ELF-1 (cell line): ENCODE measurements at places on chromosomes 11 and 22.

- no peak for DNase-seq
Observed at GRCh38 chr11:8025816-8026215, 38.7 kb downstream of the EIF3F start.

DNA sequence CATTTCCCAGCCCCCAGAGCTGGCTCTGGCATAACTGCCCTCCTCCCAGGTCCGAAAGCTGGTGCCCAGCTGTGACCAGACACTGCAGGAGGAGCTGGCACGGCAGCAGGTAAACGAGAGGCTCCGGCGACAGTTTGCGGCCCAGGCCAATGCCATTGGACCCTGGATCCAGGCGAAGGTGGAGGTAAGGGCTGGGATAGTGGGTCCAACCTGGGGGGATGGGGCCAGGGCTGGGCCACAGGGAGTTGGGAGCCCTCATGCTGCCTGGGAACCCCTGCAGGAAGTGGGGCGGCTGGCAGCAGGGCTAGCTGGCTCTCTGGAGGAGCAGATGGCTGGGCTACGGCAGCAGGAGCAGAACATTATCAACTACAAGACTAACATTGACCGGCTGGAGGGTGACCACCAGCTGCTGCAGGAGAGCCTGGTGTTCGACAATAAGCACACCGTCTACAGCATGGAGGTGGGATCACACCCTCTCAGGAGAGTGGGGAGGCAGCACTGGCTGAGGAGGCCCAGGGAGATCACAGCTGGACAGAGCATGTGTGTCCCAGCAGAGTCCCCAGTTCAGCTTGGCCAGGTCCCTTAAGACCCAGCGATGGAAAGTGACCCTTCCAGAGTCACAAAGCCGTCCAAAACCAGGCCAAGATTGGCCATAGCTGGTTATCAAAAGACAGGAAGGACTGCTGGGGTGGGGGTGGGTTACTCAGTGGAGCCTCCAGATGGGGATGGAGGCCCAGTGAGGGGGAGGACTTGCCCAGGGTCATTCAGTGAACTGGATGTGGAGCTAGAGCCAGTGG, 7.0 kb downstream of the CTSF start:
- DNase-seq, result no peak

GRCh38 chr22:24599514-24599913, 3.5 kb upstream of the GGT1 start:
- no peak for DNase-seq

- no peak for DNase-seq
Observed at GRCh38 chr11:130212431-130212961, 52.9 kb downstream of the ST14 start.

- DNase-seq, result no peak
Observed at GRCh38 chr22:20531154-20531403, 23.7 kb downstream of the MED15 start.

- peak; percentile 47 for DNase-seq
Observed at GRCh38 chr11:102615077-102615893, 9.8 kb downstream of the MMP20 start.

- no peak for DNase-seq
Observed at GRCh38 chr22:32518848-32519247, 44.2 kb downstream of the FBXO7 start.

- no peak for DNase-seq
Observed at GRCh38 chr11:108495326-108495725, 2.9 kb downstream of the POGLUT3 start.

- no peak for DNase-seq
Observed at GRCh38 chr11:125270711-125271110, 106.2 kb downstream of the PKNOX2 start.

- DNase-seq, result peak; percentile 56
Observed at GRCh38 chr11:57641011-57641807, 8.5 kb downstream of the YPEL4 start.

- no peak for DNase-seq
Observed at GRCh38 chr11:34207487-34208180, 102.2 kb downstream of the NAT10 start.

DNA sequence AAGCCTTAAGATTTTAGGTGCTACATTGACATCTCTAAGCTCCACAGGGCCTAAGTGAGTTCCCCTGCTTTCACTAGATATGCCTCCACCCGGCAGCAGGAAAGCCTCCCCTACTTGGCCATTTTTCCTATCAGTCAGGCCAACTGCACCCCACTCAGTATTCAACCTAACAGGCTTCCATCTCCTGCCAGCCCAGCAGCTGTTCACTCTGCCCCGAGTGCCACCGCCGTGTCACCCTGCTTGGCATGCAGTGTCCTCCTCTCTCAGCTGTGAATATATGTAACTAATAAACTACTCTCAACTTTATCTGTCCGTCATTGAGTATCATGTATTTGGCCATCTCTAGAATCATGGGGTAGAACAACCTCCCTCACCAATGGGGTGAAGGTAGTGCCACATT, 9.0 kb upstream of the OR6M1 start:
- no peak for DNase-seq

GRCh38 chr11:12269104-12269441, 108.3 kb upstream of the PARVA start:
- peak; percentile 73 for DNase-seq

DNA sequence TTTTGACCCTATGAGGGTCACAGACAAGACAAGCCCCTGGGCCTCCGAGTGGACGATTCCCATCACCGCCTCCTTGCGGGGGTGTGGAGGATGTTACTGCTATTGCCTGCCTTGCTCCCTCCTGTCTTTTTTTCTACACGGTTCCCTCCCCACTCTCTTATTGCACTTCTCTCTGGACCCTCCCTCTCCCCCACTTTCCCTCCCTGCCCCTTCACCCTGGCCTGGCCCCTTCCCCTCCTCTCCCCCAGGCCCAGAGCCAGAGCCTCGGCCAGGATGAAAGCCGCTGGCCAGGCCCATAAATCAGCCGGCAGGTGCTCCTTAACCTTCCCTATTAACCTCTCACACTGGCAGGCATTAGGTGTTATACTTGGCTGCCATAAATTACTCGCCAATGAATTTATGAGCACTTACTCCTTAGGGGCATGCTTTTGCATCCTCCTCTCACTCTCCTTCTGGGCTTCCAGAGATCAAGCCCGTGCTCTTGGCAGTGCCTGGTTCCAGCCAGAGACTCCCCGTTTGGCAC, 18.3 kb upstream of the ALX4 start:
- no peak for DNase-seq

DNA sequence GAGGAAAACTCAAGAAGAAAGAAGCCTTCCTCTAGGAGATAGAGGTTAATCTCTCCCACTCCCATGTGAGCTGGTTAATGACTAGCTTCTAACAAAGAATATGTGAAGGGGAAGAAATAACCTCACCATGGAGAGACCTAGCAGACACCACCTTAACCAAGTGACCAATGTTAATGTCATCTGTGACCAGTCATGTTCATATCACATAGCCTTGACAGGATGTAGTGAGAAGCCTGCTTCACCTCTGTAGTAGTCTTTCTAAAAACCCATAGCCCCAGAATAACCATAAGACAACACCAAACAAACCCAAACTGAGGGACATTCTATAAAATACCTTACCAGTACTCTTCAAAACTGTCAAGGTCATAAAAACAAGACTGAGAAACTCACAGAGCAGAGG, 21.5 kb upstream of the POU2AF1 start:
- DNase-seq, result no peak

GRCh38 chr11:120529911-120530310, 18.4 kb downstream of the GRIK4 start:
- DNase-seq, result no peak

DNA sequence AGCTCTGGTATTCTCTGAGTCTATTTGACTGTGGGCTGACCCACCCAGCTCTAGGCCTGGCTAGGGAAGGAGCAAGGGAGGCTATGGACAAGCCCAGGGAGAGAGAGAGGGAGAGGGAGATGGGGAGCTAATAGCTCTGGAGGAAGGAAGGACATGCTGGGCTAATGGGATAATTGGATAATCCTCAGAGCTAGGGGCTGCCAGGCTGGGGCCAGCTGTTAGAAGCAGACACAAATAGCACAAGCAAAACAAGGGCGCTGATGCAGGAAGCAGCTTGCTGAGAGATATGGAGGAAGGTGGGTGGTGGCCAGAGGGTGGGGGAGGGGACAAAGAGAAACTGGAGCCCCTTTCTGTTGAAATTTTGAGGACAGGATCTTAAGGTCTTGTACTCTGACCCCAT, 23.2 kb downstream of the ADORA2A start:
- DNase-seq, result peak; percentile 52

DNA sequence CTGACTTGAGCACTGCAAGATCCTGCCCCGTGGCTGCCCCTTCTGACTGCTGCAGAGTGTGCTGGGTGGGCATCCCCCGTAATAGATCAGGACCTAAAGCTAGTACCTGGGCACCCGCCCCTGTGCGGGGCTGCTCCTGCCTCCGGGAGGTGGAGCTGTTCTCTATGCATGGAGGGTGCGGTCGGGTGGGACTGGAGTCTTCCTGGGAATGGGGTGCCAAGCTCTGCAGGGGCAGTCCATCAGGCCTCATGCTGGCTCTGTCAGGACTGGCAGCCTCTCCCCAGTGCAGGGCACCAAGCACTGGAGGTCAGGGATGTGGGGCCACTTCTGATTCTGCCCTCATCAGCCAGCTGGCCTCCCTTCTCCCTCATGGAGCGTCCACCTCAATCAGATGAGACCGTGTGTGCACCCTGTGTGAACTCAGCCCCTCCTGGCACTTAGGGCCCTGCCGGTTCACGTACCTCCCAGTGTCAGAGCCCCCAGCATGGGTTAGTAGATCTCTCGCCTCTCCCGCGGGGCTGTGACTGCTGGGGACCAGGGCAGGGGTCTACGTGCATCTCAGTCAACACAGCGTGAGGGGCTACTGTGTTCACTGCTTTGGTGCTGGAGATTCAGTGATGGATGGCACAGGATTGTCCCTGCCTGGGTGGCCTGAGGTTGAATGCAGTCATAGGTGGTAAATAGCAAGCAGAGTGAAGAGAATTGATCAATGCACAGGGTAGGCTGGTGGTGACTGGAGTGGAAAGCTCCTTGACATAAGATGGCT, 30.8 kb downstream of the MPPED1 start:
- no peak for DNase-seq

DNA sequence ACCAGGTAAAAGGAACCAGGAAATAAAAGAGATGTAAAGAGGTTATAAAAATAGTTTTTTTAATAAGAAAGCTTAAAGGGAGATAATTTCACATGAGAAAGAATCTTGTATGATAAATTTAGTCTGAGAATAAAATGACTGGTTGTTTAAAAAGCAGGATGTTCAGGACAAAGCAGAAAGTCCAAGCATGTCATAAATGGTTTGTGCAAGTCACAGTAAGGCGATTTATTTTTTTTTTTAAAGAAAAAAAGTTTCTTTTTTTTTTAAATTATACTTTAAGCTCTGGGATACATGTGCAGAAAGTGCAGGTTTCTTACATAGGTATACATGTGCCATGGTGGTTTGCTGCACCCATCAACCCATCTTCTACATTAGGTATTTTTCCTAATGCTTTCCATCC, 30.8 kb downstream of the GLYATL2 start:
- DNase-seq, result no peak

DNA sequence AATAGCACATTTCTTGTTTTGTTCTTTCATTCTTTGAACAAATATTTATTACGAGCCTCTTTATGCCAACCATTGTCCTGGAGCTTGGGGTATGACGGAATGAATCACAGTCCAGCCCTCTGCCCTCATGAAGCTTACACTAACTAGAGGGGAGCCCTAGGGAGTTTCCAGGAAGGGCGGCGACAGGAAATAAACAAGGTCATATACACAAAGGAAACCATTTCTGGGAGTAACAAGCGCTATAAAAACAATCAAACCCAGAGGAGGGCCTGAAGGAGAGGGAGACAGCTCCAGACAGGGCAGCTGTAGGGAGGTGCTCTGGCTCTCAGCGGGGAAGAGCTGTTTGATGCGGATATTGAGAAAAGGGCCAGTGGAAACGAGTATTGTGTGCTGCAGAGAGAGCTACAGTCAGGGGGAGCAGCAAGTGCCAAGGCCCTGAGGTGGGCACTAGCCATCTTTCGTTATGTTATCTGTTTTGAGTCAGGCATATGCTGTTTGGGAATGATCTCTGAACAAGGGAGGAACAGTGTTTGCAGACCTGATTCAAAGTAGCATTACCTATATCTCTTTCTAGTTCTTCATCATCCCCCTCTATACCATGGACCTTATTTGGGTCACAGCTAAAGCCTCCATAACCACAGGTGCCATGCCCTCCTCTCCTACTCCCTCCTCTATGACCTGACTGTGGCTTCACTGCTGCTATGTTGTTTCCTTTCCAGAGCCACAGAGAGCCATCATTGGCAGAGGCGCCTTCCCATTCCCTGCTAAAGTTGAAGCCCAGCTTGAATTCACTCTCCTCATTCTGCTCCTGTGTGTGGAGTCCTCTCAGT, 15.3 kb upstream of the ZBTB16 start:
- peak; percentile 23 for DNase-seq

DNA sequence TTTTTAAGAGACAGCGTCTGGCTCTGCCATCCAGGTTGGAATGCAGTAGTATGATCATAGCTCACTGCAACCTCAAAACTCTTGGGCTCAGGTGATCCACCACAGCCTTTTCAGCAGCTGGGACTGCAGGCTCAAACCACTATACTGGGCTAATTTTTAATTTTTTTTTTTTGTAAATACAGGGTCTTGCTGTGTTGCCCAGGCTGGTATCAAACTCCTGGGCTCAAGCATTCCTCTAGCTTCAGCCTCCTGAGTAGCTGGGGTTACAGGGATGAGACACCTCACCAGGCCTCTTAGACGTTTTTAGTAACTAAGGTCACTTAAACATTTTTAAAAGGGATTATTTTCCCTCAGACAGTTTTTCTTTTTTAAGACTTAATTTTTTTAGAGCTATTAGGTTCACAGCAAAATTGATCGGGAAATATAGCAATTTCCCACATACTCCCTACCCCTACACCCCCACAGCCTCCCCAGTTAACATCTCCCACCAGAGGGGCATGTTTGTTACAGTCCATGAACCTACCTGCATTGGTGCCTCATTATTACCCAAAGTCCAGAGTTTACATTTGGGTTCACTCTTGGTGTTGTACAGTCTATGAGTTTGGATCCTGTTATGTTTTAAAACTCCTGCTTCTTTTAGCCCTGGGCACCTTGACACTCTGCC, 3.9 kb downstream of the BCR start:
- DNase-seq, result no peak

- DNase-seq, result no peak
Observed at GRCh38 chr22:19823191-19823901, 31.3 kb downstream of the GNB1L start.

- no peak for DNase-seq
Observed at GRCh38 chr11:5279471-5280090, 9.8 kb upstream of the HBE1 start.

GRCh38 chr11:116930177-116930576, 92.8 kb upstream of the APOA1 start:
- no peak for DNase-seq

DNA sequence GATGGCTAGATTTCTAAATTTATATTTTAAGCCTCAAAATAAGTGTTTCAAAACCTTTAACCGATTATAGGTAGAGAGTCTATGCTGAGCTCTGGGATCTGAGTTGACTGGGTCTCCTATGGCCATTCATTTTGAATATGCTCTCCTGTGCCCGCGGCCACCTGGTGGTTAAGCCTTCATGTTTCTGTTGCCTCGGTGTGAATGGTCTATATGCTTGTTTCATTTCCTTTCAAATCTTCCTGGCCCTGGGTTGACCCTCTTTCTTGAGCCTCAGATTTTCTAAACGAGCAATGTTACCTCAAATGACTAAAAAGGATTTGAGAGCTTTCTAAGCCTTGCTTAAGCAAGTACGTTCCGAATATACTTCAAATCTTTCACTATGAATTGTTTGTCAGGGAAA, 789.4 kb upstream of the KIRREL3 start:
- peak; percentile 44 for DNase-seq
